ENCODE measurements at places on chromosomes 1 and 21.

DNA sequence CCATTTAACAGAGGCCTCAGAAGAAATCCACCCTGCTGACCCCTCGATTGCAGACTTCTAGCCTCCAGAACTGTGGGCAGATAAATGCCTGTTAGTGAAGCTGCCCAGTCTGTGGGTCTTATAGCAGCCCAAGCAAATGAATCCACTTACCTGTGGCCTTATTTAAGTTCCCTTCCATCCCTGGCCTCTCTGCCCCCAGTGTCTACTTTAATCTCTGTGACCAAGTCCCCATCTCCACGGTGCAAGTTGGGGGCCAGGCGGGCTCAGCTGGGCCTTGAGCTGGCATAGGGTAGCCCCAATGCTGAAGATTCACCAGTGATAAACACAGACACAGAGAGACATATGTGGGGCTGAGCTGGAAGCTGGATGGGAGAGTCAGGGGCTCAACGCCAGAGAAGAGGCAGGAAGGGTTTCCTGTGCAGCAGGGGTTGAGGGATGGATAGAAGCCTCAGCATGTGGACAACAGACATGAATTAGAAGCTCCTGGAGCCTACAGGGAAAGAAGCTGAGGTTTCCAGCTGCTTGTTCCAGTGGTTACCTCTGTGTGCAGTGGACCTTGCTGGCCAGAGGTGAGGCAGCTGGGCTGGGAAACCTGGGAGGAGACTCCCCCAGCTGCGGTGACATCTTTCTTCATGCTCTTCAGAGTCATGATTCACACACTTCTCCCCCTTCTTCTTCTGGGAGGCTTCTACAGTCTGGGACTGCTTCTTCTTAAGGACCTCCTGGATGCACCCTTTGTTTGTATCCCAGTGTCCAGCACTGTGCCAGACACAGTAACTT is 13.4 kb upstream of the B3GALT5 start:
- no peaks in the 10 kb centered on the region for H3K27me3 ChIP-seq
- no peak overlapping the region for H3K4me3 ChIP-seq
- no peaks in the 10 kb centered on the region for H3K36me3 ChIP-seq
- H3K4me1 ChIP-seq = no peaks in the 10 kb centered on the region

DNA sequence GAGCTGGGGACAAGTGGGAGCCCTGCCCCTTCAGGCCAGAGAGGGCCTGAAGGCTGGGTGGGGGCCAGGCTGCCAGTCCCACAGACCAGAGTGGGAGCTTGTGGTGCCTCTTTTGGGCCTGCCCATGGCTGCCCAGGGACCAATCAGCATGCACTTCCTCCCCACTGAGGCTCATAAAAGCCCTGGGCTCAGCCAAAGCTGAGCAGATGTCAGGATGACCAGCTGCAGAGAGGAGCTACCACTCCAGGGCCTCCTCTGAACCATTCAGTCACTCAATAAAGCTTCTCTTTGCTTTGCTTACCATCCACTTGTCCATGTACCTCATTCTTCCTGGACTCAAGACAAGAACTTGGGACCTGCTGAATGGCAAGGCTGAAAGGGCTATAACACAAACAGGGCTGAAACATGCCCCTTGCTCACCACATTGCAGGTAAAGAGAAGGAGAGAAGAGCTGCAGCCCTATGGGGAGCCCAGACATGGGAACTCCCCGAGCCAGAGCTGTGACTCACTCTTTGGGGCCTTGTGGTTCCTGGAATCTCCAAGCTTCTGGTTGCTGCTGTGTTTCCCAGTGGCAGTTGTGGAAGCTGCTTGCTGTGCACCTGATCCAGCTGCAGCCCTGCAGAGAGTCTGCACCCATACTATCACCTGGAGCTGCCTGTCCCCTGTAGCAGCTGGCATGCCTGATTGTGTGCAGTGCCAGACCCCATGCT is 82.0 kb downstream of the OLFML3 start:
- no peak for DNase-seq
- H3K4me3 ChIP-seq = no peak overlapping the region
- H3K36me3 ChIP-seq = no peaks in the 10 kb centered on the region
- no peak overlapping the region for H3K27ac ChIP-seq

- H3K4me3 ChIP-seq = no peak overlapping the region
- peaks cover 4% of the 10 kb centered on the region for H3K27me3 ChIP-seq
- no peaks in the 10 kb centered on the region for H3K4me1 ChIP-seq
- H3K36me3 ChIP-seq = no peaks in the 10 kb centered on the region
- no peak overlapping the region for H3K27ac ChIP-seq
These were observed 7.3 kb downstream of the RASAL2 start for GRCh38 chr1:178101266-178101630.

DNA sequence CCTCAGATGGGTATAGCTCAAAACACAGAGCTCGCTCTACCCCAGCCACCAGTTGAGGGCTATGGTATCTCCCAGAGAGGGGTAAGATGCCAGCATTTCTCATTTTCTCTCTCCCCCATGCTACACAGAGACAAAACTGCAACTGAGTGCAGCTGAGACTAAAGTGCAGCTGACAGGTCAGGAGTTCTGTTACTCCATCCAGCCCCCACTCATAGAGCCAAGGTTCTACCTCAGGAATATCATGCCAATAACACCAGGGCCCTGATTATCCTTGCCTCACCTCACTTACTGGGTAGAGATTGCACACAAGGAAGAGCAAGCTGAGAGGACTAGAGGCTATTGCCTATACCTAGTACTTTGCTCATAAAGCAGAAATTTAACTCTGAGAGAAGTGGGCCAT is 34.6 kb downstream of the DPYD start:
- no peaks in the 10 kb centered on the region for H3K27me3 ChIP-seq
- no peak for DNase-seq
- peaks cover 15% of the 10 kb centered on the region for H3K36me3 ChIP-seq
- H3K4me1 ChIP-seq = peaks cover 5% of the 10 kb centered on the region
- no peak overlapping the region for H3K27ac ChIP-seq

- H3K4me3 ChIP-seq = no peak overlapping the region
- no peak overlapping the region for H3K27ac ChIP-seq
- no peaks in the 10 kb centered on the region for H3K36me3 ChIP-seq
- H3K4me1 ChIP-seq = peaks cover 6% of the 10 kb centered on the region
- no peak for DNase-seq
These were observed 56.8 kb upstream of the GNG12 start for GRCh38 chr1:67889953-67890567.

DNA sequence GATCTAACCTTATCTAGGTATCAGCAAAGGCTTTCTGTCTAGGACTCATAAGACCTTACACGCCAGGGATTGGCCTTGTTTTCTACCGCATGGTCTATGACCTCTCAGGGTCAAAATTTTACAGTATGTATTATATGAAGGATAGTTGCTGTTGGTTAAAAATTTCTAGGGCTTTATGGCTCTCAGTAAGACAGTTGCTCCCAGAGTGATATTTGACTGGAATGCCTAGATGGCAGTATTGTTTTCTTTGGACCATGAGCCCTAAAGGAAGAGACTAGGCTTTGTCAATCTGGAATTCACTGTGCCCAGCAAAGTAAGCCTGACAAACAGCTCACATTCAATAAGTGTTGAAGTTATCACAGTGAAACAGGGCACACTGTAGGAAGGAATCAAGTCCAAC is 37.6 kb downstream of the C1orf87 start:
- H3K4me3 ChIP-seq = no peak overlapping the region
- no peaks in the 10 kb centered on the region for H3K4me1 ChIP-seq
- no peak overlapping the region for H3K27ac ChIP-seq
- H3K36me3 ChIP-seq = no peaks in the 10 kb centered on the region
- no peak for DNase-seq

DNA sequence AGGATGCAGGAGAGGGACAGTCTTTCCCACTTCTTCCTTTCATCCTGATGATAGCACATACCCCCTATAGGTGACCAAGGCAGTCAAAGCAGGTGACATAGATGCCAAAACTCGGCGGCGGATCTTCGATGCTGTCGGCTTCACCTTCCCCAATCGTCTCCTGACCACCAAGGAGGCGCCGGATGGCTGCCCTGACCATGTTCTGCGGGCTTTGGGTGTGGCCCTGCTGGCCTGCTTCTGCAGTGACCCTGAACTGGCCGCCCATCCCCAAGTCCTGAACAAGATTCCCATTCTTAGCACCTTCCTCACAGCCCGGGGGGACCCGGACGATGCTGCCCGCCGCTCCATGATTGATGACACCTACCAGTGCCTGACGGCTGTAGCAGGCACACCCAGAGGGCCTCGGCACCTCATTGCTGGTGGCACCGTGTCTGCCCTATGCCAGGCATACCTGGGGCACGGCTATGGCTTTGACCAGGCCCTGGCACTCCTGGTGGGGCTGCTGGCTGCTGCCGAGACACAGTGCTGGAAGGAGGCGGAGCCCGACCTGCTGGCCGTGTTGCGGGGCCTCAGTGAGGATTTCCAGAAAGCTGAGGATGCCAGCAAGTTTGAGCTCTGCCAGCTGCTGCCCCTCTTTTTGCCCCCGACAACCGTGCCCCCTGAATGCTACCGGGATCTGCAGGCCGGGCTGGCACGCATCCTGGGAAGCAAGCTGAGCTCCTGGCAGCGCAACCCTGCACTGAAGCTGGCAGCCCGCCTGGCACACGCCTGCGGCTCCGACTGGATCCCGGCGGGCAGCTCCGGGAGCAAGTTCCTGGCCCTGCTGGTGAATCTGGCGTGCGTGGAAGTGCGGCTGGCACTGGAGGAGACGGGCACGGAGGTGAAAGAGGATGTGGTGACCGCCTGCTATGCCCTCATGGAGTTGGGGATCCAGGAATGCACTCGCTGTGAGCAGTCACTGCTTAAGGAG is 2.9 kb downstream of the NCDN start:
- DNase-seq = no peak
- peaks cover 19% of the 10 kb centered on the region for H3K36me3 ChIP-seq
- peaks cover 65% of the 10 kb centered on the region for H3K4me1 ChIP-seq
- no peaks in the 10 kb centered on the region for H3K27me3 ChIP-seq
- peak overlapping the region; percentile 96 for H3K27ac ChIP-seq

GRCh38 chr1:60655679-60656355 is 426.5 kb upstream of the NFIA start:
- H3K36me3 ChIP-seq = no peaks in the 10 kb centered on the region
- H3K4me3 ChIP-seq = no peak overlapping the region
- DNase-seq = no peak
- no peaks in the 10 kb centered on the region for H3K4me1 ChIP-seq
- H3K27me3 ChIP-seq = no peaks in the 10 kb centered on the region
